ENCODE measurements at places on chromosomes 3 and 15.

- H3K27ac ChIP-seq: peak overlapping the region; percentile 92
- H3K36me3 ChIP-seq: no peaks in the 10 kb centered on the region
- DNase-seq: peak; percentile 80
- H3K4me3 ChIP-seq: peak overlapping the region; percentile 90
- H3K27me3 ChIP-seq: no peaks in the 10 kb centered on the region
Observed at GRCh38 chr15:75452865-75453702, 1.6 kb upstream of the SIN3A start.

DNA sequence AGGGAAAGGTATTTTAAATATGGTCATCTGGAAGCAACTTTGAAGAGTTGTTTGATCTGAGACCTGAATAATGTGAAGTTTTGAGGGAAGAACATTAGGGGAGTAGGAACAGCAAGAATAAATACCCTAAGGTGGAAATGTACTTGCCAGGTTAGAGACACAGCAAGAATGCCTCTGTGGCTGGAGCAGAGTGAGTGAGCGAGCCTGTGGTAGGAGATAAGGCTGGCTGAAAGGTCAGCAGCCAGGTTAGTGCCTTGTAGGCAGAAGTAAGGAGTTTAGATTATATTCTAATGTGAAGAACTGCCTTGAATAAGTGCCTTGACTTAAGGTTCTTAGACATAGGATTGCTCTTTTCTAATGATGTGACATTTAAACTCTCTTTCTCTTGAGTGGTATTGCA is 18.3 kb downstream of the LRRC49 start:
- H3K4me3 ChIP-seq: no peak overlapping the region
- no peaks in the 10 kb centered on the region for H3K27me3 ChIP-seq
- H3K36me3 ChIP-seq: no peaks in the 10 kb centered on the region

- H3K4me1 ChIP-seq: no peaks in the 10 kb centered on the region
- H3K4me3 ChIP-seq: no peak overlapping the region
- no peak overlapping the region for H3K27ac ChIP-seq
- H3K27me3 ChIP-seq: no peaks in the 10 kb centered on the region
Observed at GRCh38 chr3:115398506-115398905, 224.8 kb upstream of the GAP43 start.

GRCh38 chr15:96274698-96275097 is 55.8 kb upstream of the NR2F2 start:
- no peak overlapping the region for H3K4me3 ChIP-seq
- H3K27ac ChIP-seq: no peak overlapping the region
- H3K4me1 ChIP-seq: no peaks in the 10 kb centered on the region
- DNase-seq: no peak

DNA sequence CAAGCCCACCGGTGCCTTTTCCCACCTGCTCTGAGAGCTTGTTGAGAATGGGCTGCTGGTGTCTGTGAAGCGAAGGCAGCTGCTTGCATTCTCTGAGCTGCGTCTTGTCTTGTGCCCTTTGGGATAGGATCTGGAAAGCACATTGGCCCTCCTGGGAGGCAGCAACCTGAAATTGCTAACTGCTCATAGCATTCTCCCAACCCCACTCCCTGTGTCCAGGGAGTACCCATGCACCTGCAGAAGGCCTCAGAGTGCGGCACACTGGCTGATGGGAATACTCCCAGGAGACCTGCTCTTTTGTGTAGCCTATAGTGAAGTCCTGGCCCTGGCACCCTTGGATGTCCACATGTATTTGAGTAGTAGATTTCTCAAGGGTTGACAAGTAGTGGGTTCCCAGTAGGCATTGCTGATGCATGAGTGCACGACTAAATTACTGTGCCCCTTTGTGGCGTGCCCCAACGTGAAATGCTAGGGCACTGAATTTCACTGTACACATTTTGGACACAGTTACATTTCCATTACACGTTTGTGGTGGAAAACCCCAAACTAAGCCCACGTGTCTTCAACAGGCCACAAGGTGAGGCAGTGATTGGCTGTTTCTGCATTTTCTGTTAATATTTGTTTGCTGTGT is 3.7 kb downstream of the EPHB1 start:
- no peak overlapping the region for H3K27ac ChIP-seq
- no peak overlapping the region for H3K4me3 ChIP-seq
- peak; percentile 28 for DNase-seq
- H3K27me3 ChIP-seq: peaks cover 14% of the 10 kb centered on the region
- H3K4me1 ChIP-seq: peaks cover 3% of the 10 kb centered on the region
- no peaks in the 10 kb centered on the region for H3K36me3 ChIP-seq

DNA sequence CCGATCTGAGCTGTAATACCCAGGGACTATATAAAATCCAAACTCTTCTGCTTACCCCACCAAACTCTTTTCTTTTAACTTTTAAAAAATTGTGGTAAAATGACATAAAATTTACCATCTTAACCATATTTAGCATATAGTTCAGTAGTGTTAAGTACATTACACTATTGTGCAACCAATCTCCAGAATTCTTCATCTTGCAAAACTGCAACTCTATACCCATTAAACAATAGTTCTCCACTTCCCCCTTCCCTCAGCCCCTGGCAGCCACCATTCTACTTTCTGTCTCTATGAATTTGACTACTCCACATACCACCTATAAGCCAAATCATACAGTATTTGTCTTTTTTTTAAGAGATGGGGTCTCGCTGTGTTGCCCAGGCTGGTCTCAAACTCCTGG is 38.7 kb downstream of the SENP8 start:
- no peak for DNase-seq
- no peak overlapping the region for H3K4me3 ChIP-seq
- H3K27me3 ChIP-seq: no peaks in the 10 kb centered on the region
- H3K4me1 ChIP-seq: no peaks in the 10 kb centered on the region

GRCh38 chr15:37246065-37246464 is 145.7 kb upstream of the MEIS2 start:
- H3K36me3 ChIP-seq: no peaks in the 10 kb centered on the region
- H3K27me3 ChIP-seq: no peaks in the 10 kb centered on the region
- no peak overlapping the region for H3K27ac ChIP-seq
- no peak for DNase-seq
- H3K4me1 ChIP-seq: no peaks in the 10 kb centered on the region
- H3K4me3 ChIP-seq: no peak overlapping the region

DNA sequence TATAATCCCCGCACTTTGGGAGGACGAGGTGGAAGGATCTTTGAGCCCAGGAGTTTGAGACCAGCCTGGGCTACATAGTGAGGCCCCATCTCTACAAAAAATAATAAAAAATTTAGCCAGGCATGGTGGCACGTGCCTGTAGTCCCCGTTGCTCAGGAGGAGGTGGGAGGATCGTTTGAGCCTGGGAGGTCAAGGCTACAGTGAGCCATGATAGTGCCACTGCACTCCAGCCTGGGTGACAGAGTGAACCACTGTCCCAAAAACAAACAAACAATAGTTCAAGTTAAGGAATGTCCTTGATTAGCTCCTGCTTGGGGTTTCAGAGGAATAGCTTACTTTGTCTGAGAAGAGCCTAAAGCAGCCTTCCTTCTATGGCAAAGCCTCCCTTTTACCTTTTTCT is 51.7 kb upstream of the AMOTL2 start:
- H3K27me3 ChIP-seq: no peaks in the 10 kb centered on the region
- peaks cover 3% of the 10 kb centered on the region for H3K4me1 ChIP-seq
- no peak for DNase-seq
- no peak overlapping the region for H3K27ac ChIP-seq

GRCh38 chr3:11593318-11594034 is 50.2 kb downstream of the VGLL4 start:
- no peak overlapping the region for H3K4me3 ChIP-seq
- H3K27ac ChIP-seq: no peak overlapping the region
- H3K36me3 ChIP-seq: no peaks in the 10 kb centered on the region
- peaks cover 24% of the 10 kb centered on the region for H3K4me1 ChIP-seq
- no peak for DNase-seq

- no peaks in the 10 kb centered on the region for H3K27me3 ChIP-seq
- no peak overlapping the region for H3K4me3 ChIP-seq
- H3K4me1 ChIP-seq: no peaks in the 10 kb centered on the region
- no peaks in the 10 kb centered on the region for H3K36me3 ChIP-seq
- H3K27ac ChIP-seq: no peak overlapping the region
Observed at GRCh38 chr3:30843877-30844276, 50.6 kb downstream of the GADL1 start.

GRCh38 chr15:34018021-34018645 is 20.9 kb downstream of the AVEN start:
- no peaks in the 10 kb centered on the region for H3K4me1 ChIP-seq
- no peaks in the 10 kb centered on the region for H3K36me3 ChIP-seq
- no peak overlapping the region for H3K27ac ChIP-seq
- H3K27me3 ChIP-seq: no peaks in the 10 kb centered on the region

DNA sequence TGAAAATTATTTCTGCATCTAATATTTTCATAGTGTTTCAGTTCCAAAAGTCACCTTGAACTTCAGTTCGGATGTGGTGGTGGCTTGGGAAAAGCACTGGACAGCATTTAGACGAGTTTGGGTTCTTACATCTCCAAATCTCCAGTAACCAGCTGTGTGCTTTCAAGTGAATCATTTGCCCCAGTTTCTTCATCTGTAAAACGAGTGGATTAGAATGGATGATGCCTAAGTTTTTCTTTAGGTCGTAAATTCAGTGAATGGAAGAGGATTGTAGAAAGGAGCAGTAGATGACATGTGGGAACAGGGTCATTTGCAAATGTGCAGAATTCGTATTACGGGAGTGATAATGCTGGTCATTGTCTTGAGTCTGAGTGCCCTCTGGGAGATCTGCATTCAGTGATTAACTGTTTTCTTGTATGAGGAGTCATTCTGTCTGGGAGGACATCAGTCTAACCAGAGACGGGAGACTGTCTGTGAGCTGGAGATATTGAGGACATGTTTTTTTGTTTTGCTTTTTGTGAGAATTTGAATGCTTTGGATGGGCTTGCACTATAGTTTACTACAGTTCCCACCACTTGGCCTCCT is 641.6 kb upstream of the TBL1XR1 start:
- H3K27ac ChIP-seq: no peak overlapping the region
- H3K36me3 ChIP-seq: no peaks in the 10 kb centered on the region
- no peak overlapping the region for H3K4me3 ChIP-seq

DNA sequence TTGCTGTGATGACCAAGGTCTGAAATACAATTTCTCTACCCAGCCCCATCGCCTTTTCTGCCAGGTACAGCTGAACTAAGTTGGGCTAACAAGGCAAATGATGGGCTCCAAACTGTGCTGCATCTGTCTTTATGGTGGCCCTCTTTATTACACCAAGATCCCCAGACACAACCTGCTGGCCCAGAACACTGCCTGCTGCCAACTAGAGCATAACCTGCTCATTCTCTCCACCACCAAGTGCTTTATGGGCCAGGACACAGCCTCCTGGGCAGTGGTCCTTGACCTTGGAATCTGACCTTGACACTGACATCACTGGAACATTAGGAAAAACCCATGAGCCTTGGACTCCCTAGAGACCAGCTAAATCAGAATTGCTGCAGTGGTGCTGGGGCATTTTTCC is 3.3 kb downstream of the LINS1 start:
- no peaks in the 10 kb centered on the region for H3K36me3 ChIP-seq
- H3K27me3 ChIP-seq: no peaks in the 10 kb centered on the region
- H3K4me1 ChIP-seq: no peaks in the 10 kb centered on the region
- H3K27ac ChIP-seq: no peak overlapping the region
